ENCODE measurements at places on chromosomes 3 and 15.

DNA sequence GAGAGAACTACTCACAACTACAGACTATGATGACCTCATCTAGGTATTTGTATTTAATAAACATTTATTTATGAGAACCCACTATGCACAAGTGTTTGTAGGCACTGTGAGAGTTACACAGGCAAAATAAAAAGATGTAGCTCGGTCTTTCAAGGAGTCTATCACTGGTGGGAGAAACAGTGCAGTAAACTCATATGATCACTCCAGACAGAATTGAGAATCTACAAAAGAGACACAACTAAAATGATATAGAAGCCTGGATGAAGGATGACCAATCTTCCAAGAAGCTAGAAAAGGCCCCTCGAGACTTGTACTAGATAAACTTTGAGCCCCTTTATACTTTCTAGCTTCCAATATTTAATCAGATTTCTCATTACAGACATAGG is 70.2 kb upstream of the ZBTB20 start:
- DNase-seq, result no peak

- no peak for DNase-seq
Observed at GRCh38 chr3:14519406-14519805, 20.7 kb downstream of the GRIP2 start.

GRCh38 chr3:12730506-12731242 is 28.4 kb downstream of the TMEM40 start:
- no peak for DNase-seq

- no peak for DNase-seq
Observed at GRCh38 chr15:81373176-81373575, 837 bp downstream of the TMC3 start.

GRCh38 chr3:36132214-36132613 is 248.1 kb upstream of the STAC start:
- no peak for DNase-seq

DNA sequence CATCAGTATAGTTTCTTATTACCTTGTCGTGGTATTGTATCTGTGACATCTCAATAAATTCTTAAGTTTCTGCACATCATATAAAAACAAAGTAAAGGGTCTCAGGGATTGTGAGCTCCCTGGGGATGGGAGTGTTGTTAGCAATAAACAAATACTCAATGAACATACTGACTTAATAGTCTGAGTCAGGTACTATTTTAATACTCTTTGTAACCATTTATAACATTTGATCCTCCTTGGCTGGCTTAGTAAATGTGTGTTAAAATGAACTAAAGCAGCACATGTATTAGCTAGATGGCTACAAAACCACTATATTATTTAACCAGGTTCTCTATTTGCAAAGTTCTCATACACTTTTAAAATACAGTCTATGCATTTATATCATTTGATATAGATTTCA is 1.8 kb downstream of the ICE2 start:
- DNase-seq, result no peak

DNA sequence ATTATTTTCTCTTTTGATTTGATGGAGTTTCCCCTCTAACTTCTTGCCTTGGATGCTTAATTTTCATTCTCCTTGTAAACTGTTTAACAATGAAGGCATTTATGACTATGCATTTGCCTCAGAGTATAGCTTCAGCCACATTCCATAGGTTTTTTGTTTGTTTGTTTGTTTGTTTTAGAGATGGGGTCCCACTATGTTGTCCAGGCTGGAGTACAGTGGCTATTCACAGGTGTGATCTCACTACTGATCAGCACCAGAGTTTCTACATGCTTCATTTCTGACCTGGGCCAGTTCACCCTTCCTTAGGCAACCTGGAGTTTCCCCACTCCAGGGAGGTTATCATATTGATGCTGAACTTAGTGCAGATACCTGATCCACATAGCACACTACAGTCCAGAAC is 4.1 kb downstream of the SECISBP2L start:
- no peak for DNase-seq

DNA sequence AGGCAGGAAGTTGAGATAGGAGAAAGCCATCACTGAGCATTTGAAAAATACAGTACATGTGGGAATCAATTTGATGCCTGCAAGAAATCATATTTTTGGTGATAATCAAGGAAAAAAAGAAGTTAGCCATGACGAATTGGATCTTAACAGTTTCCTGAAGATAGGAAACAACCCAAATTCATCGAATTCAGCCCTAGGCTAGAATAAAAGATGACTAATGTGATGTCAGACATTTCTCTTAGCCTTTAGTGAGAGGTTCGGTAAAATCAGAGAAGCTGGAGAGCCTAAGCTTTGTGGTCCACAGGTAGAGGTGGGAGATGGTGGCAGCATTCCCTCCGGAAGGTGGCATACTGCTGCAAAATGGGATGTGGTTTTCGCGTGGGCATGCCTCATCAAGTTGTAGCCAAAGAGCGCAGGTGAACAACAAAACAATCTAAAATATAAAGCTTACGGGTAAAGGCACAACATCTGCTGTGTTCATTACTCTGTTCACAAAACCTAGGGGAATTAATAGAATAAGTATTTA is 144.1 kb upstream of the ALCAM start:
- DNase-seq, result no peak

GRCh38 chr3:150783920-150784746 is 21.2 kb upstream of the SIAH2 start:
- DNase-seq, result no peak

- no peak for DNase-seq
Observed at GRCh38 chr15:39430389-39430788, 150.5 kb upstream of the THBS1 start.

DNA sequence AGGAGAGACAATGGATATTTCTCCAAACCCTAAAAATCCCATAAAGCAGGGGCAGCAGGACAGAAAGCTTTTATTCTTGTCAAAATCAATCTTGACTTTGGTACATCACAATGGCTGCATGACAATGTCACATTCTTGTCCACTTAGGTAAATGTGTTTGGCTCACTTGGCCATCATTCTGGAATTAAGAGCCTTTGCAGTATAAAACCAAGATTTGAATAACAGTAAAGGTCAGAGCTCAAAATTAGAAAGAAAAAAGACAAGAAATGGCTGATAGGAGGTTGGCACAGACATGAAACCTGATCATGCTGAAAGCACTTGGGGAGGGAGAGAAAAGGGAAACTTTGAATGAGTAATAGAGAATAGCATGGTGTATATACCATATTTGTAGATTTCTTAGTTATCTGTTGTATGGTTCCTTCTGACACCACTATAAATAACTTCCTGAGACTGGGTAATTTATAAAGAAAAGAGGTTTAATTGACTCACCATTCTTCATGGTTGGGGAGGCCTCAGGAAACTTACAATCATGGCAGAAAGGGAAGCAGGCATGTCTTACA is 158.5 kb upstream of the SGO1 start:
- DNase-seq, result no peak

DNA sequence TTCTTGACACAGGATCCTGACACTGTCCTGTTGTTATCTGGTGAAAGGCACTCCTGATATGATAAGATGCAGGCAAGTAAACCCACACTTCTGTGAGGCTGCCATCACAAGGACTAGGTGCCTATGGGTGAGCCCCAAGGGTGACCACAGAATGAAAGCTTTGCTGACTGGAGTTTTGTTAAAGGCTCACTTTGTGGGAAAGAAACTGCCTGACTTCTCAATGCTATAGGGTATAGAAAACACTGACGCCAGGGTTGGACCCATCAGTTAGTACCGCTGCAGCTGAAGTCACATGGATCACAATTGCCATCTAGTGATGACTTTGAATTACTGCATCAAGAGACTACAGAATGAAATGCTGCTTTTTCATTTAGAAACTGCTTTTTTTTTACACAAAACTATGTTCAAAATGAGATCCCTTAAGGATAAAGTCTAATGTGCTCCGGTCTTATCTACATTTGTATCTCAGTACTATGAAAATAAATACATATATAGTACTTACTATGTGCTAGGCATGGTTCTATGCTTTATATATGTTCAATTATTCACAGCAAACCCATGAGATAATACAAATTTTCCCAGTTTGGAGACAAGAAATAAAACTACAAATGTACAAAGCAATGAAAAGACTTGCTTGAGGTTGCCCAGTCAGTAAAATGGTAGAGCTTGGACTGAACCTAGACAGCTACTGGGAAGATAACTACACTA is 64.2 kb upstream of the CMSS1 start:
- no peak for DNase-seq

GRCh38 chr3:63945558-63946096 is 33.4 kb upstream of the SCAANT1 start:
- DNase-seq, result no peak

- DNase-seq, result no peak
Observed at GRCh38 chr15:73338606-73339374, 30.0 kb downstream of the HCN4 start.

GRCh38 chr3:69642606-69643005 is 96.7 kb upstream of the MITF start:
- DNase-seq, result no peak

GRCh38 chr3:165451371-165452070 is 255.3 kb upstream of the SLITRK3 start:
- no peak for DNase-seq

DNA sequence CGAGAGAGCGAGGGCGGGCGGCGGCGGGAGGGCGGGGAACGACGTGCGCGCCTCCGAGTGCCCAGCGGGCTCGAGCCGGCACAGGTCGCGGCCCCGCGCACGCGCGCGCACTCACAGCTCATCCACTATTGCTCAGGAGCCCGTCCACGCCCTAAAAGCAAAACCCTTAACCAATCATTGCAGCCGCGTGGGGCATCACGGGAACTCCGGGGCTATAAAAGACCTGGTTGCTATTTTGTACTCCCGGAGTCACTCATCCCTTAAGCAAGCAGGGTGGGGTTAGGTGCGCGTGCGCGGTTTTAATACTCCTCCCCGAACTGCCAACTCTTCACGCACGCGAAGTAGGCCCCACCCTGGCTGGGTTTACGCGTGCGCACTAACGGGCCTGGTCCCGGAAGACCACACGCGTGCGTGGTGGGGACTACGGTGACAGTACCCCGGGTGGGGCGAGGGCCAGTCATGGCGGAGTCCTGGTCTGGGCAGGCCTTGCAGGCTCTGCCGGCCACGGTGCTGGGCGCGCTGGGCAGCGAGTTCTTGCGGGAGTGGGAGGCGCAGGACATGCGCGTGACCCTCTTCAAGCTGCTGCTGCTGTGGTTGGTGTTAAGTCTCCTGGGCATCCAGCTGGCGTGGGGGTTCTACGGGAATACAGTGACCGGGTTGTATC is at the start of the genes RHOA and TCTA:
Gene RHOA (minus strand): TSS at position 9 of the 664 bp plus-strand sequence. CDS start 36,387 bp downstream, outside the sequence.
Gene TCTA (plus strand): TSS at position 456 of the 664 bp plus-strand sequence. CDS start 4 bp downstream, at position 460.
- peak; percentile 98 for DNase-seq

GRCh38 chr3:106092792-106093191 is 224.0 kb upstream of the CBLB start:
- no peak for DNase-seq

DNA sequence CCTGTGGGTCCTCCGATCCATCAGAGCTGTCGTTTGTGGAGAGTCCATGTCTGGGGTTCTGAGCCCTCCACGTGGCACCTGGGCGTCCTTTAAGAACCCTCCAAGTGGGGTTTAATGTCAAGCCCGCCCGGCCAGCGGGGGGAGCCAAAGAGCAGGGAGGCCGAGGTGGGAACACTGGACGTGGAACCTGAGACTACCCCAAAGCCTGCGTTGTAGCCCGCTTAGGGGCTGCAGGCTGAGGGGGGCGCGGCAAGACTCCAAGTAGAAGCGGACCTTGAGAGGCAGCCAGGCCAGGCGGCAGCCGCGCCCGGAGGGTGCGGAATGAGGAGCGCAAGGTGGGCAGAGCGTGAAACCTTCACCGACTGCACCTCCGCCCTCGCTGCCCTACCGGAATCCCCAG is 126.2 kb upstream of the ATP10A start:
- DNase-seq, result no peak

GRCh38 chr15:50350621-50351020 is 4.4 kb downstream of the GABPB1 start:
- no peak for DNase-seq

- no peak for DNase-seq
Observed at GRCh38 chr3:166743481-166744134, 636.5 kb downstream of the ZBBX start.

GRCh38 chr15:48865370-48866079 is 12.4 kb upstream of the EID1 start:
- DNase-seq, result no peak

DNA sequence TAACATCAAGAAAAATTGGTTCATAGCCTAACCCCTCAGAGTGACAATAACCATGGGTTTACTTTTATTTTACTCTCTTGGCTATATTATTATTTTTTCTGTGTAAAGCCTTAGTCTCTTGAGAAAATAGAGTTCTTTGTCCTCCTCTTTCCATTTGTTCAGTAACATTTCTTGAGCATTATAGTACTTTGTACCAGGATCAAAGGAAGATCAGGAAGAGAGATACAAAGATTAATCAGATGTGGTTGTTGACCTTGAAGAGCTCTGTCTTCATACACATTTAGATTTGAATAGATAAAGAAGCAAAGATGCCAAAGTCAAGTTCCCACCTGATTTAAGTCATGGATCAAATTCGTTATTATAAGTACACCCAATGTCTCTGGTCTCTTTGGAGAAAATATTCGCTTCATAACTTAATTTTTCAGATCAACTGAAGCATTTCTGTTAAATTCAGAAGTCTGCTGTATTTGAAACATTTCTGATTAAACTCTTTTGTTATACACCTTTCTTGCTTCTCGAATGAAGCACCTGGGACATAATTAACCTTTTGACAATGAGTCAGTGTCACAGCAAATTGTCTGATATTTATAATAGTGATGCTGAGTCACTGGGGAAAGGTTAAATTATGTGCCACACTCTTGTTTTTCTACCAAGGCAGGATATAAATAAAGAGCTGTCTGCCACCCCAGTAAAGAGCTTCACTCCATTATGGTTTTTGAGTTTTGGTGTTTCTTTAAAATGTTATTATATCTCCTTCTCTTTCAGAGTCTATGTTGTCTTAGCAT is 100.2 kb downstream of the GHSR start:
- DNase-seq, result no peak

GRCh38 chr15:64456634-64457108 is 3.7 kb upstream of the ZNF609 start:
- no peak for DNase-seq

DNA sequence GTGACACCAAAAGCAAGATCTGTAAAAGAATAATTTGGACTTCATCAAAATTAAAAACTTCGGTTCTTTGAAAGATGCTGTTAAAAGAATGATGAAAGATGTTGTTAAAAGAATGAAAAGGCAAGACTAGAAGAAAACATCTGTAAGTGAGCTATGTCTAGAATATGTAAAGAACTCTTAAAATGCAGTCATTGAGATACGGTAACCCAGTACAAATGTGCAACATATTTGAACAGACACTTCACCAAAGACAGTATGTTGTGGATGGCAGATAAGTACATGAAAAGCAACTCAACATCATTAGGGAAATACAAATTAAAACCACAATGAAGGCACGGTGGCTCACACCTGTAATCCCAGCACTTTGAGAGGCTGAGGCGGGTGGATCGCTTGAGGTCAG is 139.5 kb downstream of the LRIG1 start:
- no peak for DNase-seq

DNA sequence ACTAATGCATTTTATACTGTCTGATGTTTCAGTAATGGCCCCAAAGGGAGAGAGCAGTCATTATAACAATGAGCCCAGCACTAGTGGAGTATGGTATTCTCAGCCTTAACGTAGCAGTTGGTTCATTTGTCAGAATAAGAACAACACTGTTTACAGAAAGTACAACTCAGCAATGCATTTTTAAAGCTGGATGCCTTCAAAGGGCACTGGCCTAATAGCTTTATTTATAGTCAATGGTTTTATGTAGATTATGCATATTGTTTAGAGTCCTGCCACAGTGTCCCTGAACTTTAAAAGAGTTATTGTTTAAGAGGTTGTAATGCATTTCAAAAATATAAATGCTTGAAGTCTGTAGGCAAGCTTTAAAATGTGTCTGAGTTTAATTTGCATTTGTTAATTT is 211.1 kb downstream of the MCTP2 start:
- DNase-seq, result no peak

- no peak for DNase-seq
Observed at GRCh38 chr3:48966876-48967361, 23.1 kb upstream of the P4HTM start.

- DNase-seq, result no peak
Observed at GRCh38 chr3:190086191-190086590, 34.5 kb downstream of the P3H2 start.

All from activated CD4-positive, alpha-beta T cell treated with anti-CD3 and anti-CD28 coated beads, Interleukin-2, amount 50 U/mL, for 1 hour (primary cell).